LNCaP clone FGC (cell line): ENCODE measurements at places on chromosomes 11 and 22.

- DNase-seq, result no peak
These were observed 20.8 kb downstream of the NTM start for GRCh38 chr11:131391176-131391575.

DNA sequence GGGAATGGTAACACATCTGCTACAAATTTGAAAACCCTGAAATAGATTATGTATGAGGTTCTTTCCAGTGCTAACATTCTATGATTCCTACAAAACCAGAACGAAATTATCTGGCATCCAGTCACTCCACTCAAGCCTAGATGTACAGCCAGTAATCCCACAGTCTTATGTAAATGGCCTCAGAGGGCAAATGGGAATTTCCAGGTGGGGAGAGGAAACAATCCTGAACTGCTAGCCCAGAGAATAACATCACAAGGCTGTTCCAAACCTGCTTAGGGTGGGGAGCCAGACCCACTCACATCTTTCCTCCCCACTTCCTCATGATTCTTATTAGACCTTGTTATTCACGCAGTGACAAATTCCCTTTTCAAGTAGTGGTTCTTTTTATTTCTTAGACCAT is 3.5 kb downstream of the FIBIN start:
- DNase-seq, result no peak

DNA sequence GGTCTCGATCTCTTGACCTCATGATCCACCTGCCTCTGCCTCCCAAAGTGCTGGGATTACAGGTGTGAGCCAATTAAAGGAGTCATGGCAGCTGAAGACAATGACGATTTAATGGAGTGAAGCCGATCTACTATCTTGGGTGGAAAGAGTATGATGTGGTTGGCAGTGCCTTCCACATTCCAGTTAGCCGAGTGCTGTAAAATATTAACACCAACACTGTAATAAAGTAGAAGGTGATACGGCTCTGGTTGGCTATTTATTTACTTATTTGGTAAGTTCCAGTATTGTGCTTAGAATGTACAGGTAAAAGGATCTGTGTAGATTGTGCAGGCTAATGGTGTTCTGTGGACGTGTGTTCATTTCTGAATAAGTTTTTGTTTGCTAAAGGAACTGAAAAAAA is 149.6 kb upstream of the MTMR2 start:
- no peak for DNase-seq

DNA sequence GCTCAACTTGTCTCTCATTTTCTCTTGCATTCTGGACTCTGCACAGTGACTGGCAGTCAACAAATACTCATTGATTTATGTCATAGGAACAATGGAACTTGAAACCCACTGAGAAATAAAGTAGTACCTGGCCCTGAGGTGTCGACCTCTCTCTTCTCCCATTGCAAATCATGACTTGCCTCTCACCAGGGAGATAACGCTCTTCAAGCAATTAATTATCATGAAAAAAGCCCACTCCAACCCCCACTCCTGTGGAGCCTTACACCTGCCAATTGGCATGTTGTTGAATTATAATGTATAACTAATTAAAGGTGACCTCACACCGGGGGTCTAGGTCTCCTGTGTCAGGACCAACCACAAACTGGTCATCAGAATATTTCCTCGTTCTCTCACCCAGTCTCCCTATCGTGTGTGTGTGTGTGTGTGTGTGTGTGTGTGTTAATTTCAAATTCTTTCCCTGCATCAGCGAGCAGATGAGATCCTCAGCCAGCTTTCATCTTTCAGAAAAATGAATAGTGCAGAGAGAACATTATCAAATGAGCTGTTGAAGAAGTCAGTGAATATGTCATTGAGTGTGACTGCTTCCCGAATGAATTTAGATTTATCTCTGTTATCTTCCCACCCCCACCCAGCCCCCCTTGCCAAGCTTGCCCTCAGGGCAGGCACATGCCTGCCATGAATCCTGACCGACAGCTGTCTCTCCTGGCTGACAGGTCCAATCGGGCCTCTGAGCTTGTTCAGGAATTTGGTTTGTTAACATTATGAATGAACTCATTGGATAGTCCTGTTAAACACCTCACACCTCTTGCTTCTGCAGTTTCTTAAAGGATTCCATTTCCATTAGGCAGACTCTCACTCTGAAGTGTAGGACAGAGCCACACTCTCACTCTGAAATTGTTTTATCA is 357.4 kb downstream of the INSC start:
- no peak for DNase-seq

GRCh38 chr11:3615998-3616397 is 25.8 kb downstream of the ART5 start:
- no peak for DNase-seq

GRCh38 chr11:19658344-19658743 is 54.3 kb upstream of the NAV2 start:
- DNase-seq, result no peak

GRCh38 chr11:134835561-134835960 is 423.5 kb upstream of the B3GAT1 start:
- no peak for DNase-seq

GRCh38 chr11:58829786-58830185 is 14.7 kb downstream of the GLYATL2 start:
- DNase-seq, result no peak

DNA sequence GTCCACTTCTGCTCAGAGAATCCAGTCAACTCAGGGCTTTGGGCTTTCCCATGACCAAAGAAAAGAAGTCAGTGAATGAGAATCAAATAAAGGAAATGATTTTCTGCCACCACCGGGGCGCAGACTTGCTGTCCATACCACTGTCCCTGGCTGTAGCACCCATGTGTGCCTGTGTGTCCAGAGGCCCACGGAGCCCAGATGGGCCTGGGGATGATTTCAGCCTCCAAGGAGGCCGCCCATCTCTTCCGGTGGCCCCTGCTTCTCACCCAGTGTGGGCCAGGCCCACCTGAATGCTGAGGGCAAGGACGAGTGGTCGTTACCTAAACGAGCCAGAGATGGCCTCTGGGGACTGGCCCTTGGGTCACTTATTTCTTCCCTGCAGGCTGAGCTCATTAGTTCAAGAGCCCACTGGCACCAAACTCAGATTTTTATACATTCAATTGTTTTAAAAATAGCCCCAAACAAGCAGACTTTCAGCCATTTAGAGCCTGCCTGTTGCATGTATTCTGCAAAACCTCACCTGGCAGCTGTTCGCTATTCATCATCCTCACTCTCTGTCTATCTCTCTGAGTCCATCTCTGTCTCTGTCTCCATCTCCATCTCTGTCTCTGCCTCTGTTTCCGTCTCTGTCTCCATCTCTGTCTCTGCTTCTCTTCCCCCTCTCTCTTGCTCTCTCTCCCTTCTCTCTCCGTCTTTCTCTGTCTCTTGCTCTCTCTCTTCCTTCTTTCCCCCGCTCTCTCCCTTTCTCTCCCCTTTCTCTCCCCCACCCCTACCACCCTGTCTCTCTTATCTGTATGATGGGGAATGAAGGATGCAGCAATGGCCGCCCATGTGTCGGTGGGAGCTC is 24.2 kb downstream of the KRTAP5-5 start:
- DNase-seq, result no peak

DNA sequence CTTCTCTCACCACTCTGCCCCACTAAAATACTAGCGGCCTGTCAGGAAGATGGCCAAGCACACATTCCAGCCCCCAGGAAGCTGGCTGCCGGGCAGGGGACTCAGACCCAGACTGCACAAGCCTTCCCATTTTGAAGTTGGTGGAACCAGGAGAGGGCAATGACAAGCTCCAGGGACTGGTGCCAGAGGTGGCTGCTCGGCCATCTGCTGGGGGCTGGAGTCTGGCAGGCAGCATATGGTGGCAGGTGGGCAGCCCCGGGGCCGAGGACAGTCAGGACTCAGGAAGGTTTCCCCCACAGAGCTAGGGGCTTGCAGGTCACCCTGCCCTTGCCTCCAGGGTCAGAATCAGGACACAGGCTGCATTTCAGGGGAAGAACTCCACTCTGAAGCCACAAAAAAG is 22.6 kb downstream of the KCNJ5 start:
- DNase-seq, result no peak

DNA sequence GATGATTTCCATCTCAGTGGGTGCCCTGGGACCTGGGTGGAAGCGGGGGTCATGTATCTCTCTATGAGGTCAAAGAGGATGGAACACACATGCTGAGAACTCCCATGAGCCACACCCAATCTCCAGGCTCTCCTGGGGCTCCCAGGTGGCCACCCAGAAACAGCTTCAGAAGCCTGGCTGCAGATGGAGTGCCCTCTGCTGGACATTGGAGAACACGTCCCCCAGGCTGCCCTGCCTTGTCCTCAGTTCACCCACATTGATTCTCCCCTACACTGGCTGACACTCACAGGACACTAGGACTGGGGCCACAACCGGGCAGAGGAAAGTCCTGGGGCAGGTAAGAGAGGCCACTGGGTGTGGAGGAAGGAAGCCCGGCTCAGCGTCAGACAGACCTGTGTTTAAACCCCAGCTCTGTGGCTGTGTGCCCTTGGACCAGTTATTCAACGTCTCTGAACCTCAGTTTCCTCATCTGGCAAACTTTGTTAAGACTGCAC is 4.5 kb upstream of the NOL12 start:
- DNase-seq, result no peak

DNA sequence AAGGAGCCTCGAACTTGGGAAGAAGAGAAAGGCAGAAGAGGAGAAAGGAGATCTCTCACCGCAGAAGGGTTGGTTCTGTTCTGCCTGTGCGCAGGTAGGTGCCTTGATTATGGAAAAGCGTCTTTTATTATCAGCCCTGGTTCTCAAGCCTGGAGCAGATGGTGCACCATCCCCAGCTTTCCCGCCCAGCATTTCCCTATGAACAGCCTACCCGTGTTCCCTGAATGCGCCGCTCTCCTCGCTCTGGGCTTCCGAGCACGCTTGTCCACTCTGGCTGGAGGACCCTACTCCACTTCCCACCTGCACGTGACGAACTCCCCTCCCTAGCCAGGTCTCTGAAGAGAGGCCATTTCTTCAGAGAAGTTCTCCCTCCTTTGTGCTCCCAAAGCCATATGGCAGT is 15.2 kb downstream of the IGSF9B start:
- no peak for DNase-seq

DNA sequence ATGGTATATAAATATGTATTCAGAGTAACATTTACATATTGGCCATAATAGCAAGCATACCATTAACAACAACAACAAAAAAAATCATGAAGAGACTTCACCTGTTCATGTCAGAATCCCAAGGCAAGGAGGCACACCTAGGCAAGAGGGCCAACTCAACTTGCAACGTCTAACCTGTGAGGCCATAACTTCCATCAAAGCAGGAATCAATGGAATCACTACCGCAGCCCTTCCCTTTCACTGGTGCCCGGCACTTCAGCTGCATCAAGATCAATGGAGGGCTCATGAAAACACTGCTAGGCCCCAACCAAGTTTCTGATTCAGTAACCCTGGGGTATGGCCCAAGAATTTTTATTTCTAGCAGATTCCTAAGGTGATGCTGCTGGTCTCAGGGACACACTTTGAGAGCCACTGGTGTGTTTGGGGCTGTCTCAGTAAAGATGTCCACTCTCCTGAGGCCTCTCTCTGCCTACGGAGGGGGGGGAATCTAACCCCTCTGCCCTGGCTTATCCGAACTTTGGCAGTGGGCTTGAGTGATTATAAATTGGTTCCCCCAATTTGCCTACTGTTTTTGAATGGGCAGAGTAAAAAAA is 8.0 kb downstream of the ZFTA start:
- no peak for DNase-seq

GRCh38 chr11:99316776-99317520 is 296.2 kb downstream of the CNTN5 start:
- DNase-seq, result no peak

- no peak for DNase-seq
These were observed 619.8 kb downstream of the JRKL start for GRCh38 chr11:97009613-97010012.

- no peak for DNase-seq
These were observed 62.8 kb downstream of the CEP57 start for GRCh38 chr11:95853138-95853537.

GRCh38 chr11:8805296-8805695 is 105.7 kb upstream of the AKIP1 start:
- DNase-seq, result no peak

DNA sequence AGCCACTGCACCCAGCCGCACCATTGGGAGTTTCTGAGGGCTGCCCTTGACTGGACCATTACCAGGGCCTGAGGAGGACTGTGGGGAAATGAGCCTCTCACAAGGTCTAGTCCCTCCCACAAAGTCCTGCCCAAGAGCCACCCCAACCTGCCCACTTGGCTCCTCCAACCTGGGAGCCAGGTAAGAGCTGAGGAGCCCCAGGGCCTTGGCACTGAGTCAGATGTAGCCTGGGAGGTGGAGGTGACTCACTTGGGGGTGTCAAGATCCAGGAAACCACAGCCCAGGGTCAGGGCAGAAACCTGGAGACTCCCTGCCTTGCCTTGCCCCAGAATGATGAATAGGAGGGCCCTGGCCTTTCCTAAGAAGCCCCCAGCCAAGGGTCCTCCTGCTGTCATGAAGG is 25.8 kb upstream of the P2RY2 start:
- DNase-seq, result no peak

GRCh38 chr22:44037519-44038375 is 13.6 kb downstream of the PARVB start:
- DNase-seq, result no peak

- no peak for DNase-seq
These were observed 26.8 kb upstream of the SPATA19 start for GRCh38 chr11:133872160-133872559.

DNA sequence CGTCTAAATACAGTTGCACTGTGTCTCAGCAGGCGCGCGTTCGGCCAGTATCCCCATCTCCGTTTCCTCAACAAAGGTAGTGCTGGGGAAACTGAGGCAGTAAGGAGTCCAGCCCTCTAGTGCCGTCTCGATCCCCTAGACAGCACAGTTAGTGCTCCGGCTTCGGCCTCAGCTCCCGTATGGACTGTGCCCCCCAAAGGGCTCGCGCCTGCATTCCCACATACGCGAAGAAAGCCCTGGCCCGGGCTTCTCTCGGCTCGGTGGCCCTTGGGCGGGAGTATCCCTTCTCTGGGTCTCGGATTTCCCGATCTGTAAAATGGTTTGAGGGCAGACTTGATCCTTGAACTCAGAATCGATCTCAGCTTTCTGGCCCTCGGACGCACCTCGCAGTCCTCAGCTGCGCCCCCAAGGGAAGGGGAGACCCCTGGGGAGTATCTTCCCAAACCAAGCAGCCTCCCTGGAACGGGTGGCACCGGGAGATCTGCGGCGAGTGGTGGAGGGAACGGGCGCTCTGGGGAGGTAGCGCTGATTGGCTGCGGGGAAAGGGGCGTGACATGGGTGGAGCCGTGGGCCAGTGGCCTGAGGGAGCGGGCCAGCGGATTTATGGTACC is 759 bp upstream of the PEX16 start:
- DNase-seq, result peak; percentile 40

DNA sequence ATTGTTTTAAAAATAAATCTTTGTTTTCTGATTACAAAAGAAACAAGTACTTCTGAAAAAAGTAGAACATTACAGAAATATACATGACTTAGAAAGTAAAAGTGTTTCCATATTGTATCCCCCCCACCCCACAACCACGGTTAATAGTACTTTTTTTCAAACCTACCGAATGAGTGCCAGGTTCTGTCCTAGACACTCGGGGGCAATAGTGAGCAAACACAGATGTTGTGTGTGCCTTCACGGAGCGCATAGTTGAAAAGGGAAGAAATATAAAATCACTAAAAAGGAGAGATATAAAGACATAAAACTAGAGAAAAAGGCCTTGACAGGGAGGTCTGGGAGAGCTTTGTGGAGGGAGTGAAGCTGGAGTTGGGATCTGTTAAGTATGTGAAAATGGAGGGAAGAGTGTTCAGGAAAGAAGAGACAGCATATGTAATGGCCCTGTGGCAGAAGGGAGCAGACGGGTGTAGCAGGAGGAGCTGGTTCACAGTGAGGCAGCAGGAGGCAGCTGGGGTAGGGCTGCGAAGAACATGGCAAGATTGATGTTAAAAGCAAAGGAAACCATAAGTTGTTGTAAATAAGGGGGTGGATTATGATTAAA is 42.1 kb upstream of the ALX4 start:
- no peak for DNase-seq
